ENCODE measurements at places on chromosomes 7 and 10.

- DNase-seq, result no peak
Observed at GRCh38 chr7:142485617-142486226, 227.9 kb upstream of the PRSS58 start.

- no peak for DNase-seq
Observed at GRCh38 chr7:18721429-18721828, 225.9 kb downstream of the HDAC9 start.

DNA sequence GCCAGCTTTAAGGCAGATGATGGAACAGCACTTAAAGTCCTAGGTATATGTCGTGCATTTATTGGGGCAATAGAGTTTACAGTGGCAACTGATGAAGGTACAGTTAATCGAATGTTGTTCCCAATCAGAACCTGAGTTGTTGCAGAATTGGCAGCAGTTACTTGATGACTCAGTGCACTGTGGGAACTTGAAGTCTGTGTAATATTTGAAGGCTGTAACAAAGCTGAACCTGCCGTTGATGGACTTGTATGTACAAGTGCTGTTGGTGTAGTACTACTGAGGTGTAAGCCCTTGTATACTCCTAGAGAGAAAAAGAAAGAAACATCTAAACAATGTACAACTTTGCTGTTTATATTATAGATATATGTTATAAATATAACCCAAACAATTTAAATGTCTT, 75.3 kb downstream of the EPC1 start:
- no peak for DNase-seq

DNA sequence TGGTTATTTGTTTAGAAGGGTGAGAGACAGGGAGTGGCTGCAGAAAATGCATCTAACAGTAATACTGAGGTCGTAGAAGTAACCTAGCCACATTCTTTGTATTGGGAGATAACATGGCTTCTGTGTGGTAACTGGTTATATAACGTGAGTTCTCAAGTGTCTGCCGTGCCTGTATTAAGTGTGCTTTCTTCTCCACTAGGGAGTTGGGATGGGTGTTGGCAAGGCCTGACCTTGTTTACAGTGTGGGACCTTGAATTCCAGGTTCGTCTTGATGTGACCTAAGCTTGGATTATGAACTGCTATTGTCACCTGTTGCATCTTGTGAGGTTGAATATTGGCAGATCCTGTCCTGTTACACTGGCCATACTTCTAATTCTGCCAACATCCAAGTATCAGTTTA, 145.3 kb upstream of the NAMPT start:
- no peak for DNase-seq

DNA sequence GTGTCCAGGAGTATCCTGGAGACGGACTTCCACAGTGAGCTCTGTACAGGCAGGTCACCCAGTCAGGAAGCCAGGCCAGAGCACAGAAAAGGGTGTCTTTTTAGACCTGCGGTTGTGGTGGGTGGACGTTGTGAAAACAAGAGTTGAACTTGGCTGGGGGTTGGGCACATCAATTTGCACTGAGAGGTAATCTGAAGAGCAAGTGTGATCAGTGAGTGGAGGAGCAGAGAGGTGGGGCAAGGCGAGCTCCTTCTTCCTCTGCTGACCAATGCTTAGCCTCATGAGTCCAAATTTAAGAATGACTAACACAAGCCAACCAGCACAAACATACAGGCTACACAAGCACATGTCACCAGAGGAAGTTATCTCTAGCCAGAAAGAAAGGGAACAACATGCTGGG, 310.8 kb downstream of the TCERG1L start:
- DNase-seq, result no peak

DNA sequence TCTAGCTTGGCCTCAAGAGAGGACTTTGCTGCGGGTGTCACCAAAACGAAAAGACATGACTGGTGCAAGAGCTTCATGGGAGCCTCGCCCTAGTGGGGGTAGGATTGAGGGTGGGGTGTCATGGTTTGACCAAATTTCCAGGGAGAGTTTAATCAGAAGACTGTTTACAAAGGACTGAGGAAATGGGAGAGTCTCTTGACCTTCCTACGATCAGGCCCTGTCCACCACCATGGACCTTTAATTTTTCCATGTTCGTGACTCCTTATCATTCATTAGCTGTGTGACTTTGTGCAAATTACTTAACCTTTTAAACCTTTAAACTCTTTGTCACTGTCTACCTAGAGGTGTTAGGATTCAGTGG, 23.0 kb downstream of the AKR1E2 start:
- no peak for DNase-seq

- DNase-seq, result no peak
Observed at GRCh38 chr7:131940621-131941165, 384.3 kb upstream of the PODXL start.

GRCh38 chr10:18650404-18650997, 886 bp downstream of the NSUN6 start:
- DNase-seq, result no peak
